Ovary (tissue), 10 donors: ENCODE measurements at places on chromosomes 16 and 17. TPM values are rescaled to one million over a fixed set of nuclear protein-coding genes. Genes with fewer than 3 reads are reported as not detected.

- H3K36me3 ChIP-seq, result no peaks in the 10 kb centered on the region
- H3K4me3 ChIP-seq, result no peak overlapping the region
- peaks cover 7% of the 10 kb centered on the region for H3K4me1 ChIP-seq
- H3K27me3 ChIP-seq, result no peaks in the 10 kb centered on the region
- no peak for DNase-seq
These were observed 15.1 kb upstream of the BAIAP2 start for GRCh38 chr17:81019563-81020442.

- no peak overlapping the region for H3K4me3 ChIP-seq
- no peaks in the 10 kb centered on the region for H3K27me3 ChIP-seq
- H3K36me3 ChIP-seq, result no peaks in the 10 kb centered on the region
- H3K27ac ChIP-seq, result no peak overlapping the region
- DNase-seq, result no peak
- H3K4me1 ChIP-seq, result no peaks in the 10 kb centered on the region
These were observed 230.6 kb upstream of the HSBP1 start for GRCh38 chr16:83577078-83577745.

- no peaks in the 10 kb centered on the region for H3K36me3 ChIP-seq
- DNase-seq, result no peak
- no peaks in the 10 kb centered on the region for H3K4me1 ChIP-seq
- no peaks in the 10 kb centered on the region for H3K27me3 ChIP-seq
These were observed 59.8 kb downstream of the GTF3C1 start for GRCh38 chr16:27489906-27490305.

DNA sequence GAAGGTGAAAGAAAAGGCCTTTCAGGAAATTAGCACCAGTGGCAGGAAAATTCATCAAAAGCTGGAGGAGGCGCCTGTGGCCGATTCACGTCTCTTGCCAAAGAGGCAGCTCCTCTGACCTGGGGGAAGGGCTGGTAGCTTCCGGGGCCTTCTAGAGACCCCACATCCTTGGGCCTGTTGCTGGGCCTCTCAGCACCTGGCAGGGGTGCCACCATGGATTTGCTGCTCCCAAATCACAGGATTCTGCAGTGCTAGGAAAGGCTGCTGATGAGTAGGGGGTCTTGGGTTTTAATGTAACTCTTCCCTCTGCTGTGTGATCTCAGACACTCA is 11.6 kb upstream of the CBFB start:
- peaks cover 6% of the 10 kb centered on the region for H3K4me1 ChIP-seq
- no peaks in the 10 kb centered on the region for H3K27me3 ChIP-seq
- no peak for DNase-seq
- no peak overlapping the region for H3K4me3 ChIP-seq
- H3K27ac ChIP-seq, result no peak overlapping the region

- no peak overlapping the region for H3K27ac ChIP-seq
- H3K36me3 ChIP-seq, result no peaks in the 10 kb centered on the region
- H3K27me3 ChIP-seq, result no peaks in the 10 kb centered on the region
- H3K4me1 ChIP-seq, result no peaks in the 10 kb centered on the region
These were observed 243.9 kb downstream of the CA10 start for GRCh38 chr17:51914577-51914976.

- H3K27me3 ChIP-seq, result no peaks in the 10 kb centered on the region
- no peak overlapping the region for H3K27ac ChIP-seq
- H3K36me3 ChIP-seq, result no peaks in the 10 kb centered on the region
- DNase-seq, result no peak
- H3K4me1 ChIP-seq, result no peaks in the 10 kb centered on the region
These were observed 104.1 kb upstream of the CORO6 start for GRCh38 chr17:29726715-29727252.

DNA sequence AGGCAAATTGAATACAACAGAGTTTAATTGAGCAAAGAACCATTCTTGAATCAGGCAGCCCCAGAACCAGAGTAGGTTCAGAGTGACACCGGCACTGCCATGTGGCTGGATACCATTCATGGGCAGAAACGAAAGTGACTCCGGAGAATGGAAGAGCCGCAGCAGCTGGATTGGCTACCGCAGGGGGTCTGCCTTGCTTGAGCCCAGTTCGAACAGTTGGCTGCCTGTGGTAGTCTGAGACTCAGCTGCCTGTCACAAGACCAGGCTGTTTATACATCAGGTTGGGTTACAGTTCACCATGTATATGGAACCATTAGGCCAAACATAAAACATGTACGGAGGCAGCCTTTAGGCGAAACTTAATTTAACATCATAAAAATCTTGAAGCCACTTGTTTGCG is 205.2 kb upstream of the CHMP6 start:
- H3K27ac ChIP-seq, result no peak overlapping the region
- H3K4me3 ChIP-seq, result no peak overlapping the region
- H3K4me1 ChIP-seq, result peaks cover 15% of the 10 kb centered on the region
- H3K36me3 ChIP-seq, result no peaks in the 10 kb centered on the region
- H3K27me3 ChIP-seq, result no peaks in the 10 kb centered on the region
- no peak for DNase-seq

- H3K27me3 ChIP-seq, result no peaks in the 10 kb centered on the region
- H3K27ac ChIP-seq, result no peak overlapping the region
- H3K4me3 ChIP-seq, result no peak overlapping the region
- DNase-seq, result no peak
- H3K4me1 ChIP-seq, result no peaks in the 10 kb centered on the region
These were observed 32.0 kb upstream of the MRC2 start for GRCh38 chr17:62595484-62595883.

GRCh38 chr17:50636804-50637195 is 2.1 kb downstream of the ABCC3 start:
- DNase-seq, result no peak
- no peak overlapping the region for H3K27ac ChIP-seq
- H3K4me1 ChIP-seq, result peaks cover 21% of the 10 kb centered on the region

DNA sequence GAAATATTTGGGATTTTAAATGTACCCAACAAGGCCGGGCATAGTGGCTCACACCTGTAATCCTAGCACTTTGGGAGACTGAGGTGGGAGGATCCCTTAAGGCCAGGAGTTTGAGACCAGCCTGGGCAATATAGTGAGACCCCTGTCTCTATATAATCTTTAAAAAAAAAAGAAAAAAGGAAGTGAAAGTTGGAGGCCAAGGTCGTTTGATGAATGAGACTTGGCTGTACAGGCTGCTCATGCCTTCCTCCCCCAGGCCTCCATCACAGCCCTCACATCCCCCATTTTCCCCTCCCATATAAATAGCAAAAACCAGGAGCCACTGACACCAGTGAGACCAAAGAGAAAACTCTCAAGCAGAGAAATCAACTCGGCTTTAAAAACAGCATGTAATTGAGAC is 3.3 kb upstream of the CA7 start:
- H3K27ac ChIP-seq, result no peak overlapping the region
- no peak for DNase-seq
- H3K27me3 ChIP-seq, result no peaks in the 10 kb centered on the region
- no peak overlapping the region for H3K4me3 ChIP-seq
- H3K36me3 ChIP-seq, result no peaks in the 10 kb centered on the region

DNA sequence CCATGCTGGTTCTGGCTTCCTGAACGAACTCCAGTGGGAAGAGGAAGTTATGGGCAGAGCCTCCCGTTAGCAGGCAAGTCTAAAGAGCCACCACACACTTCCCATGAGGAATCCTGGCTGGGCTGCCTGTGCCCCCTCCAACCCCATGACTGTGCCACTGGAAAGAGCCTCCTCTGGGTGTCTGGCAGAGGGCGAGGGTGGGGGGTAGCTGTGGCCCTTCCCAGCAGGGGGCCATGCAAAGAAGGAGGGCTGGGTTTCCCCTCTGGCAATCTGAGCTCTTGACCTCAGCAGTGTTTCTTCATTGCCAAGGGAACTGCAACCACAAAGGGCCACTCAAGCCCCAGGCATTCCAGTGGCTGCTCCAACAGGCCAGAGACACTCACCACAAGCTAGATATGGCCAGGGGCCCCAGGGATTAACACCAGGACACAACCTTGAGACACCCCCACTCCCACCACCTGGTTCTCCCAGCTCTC is 1.7 kb upstream of the RRAD start:
- H3K4me3 ChIP-seq, result no peak overlapping the region
- H3K36me3 ChIP-seq, result no peaks in the 10 kb centered on the region
- H3K27me3 ChIP-seq, result no peaks in the 10 kb centered on the region
- peak overlapping the region; percentile 73 for H3K27ac ChIP-seq

DNA sequence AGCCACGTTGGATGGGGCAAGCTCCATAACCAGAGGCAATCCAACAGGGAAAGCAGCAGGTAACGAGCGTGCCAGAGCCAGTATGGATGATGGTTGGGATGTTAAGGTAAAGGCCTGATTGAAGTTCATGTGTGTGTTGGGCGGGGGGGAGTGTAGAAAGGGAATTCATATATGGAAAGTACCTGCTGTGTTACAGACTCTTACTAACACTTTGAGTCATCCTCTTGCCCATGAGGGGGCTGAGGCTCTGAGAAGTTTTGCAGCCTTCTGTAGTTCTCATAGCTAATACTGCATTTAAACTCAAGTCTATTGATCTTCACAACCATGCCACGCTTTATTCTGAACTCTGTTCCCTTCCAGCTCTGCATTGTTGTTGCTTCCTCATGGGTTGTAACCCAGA is 28.5 kb downstream of the SYCE1L start:
- H3K4me3 ChIP-seq, result no peak overlapping the region
- H3K27ac ChIP-seq, result no peak overlapping the region
- H3K36me3 ChIP-seq, result no peaks in the 10 kb centered on the region
- no peaks in the 10 kb centered on the region for H3K27me3 ChIP-seq
- no peak for DNase-seq
- H3K4me1 ChIP-seq, result no peaks in the 10 kb centered on the region

DNA sequence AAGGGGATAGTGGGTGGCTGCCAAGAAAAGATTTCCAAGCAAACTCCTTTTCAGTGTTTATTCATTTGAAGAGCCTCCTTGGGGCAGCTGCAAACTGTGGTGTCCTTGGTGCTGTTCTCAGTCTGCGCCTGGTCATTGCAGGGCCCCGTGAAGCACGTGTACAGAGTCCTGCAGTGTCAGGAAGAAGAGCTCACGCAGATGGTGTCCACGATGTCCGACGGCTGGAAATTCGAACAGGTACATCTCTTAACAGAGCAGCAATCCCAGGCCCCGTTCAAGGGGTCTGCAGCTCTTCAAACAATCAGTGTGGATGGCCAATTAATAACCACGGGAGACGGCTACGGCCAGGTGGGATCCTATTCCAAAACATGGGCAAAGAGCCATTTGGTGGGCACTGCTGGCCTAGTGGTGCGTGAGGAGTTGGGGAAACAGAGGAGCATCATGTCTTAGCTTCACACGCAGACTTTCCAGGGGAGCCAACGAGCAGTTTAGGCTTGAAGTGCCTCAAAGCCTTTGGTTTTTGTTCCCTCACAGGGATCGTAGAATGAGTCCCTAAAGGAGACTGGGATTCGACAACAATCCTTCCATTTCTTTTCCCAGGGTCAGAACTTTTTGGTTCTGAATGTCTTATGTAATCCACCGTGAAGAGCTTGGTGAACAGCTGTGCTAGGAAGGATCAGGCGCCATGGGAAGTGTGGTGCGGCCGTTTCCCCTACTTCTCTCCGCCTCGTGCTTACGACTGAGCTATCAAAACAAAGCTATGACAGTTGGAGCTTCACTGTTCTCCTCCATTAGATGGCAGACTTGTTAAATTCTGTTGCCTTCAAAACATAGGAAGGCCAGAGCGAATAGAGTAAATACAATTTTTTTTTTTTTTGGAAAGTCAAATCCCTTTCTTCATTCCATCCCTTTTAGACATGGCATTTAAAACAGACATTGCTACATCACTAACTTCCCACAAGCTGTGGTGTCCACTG is 12.6 kb downstream of the KCTD2 start:
- peak; percentile 57 for DNase-seq
- no peak overlapping the region for H3K4me3 ChIP-seq
- H3K27me3 ChIP-seq, result no peaks in the 10 kb centered on the region
- peaks cover 2% of the 10 kb centered on the region for H3K4me1 ChIP-seq

- H3K36me3 ChIP-seq, result no peaks in the 10 kb centered on the region
- H3K27ac ChIP-seq, result no peak overlapping the region
- peaks cover 22% of the 10 kb centered on the region for H3K4me1 ChIP-seq
- no peaks in the 10 kb centered on the region for H3K27me3 ChIP-seq
These were observed 15.3 kb upstream of the SEC14L1 start for GRCh38 chr17:77125432-77125901.

- H3K36me3 ChIP-seq, result no peaks in the 10 kb centered on the region
- H3K4me3 ChIP-seq, result peak overlapping the region; percentile 47
- peaks cover 6% of the 10 kb centered on the region for H3K27me3 ChIP-seq
- peaks cover 7% of the 10 kb centered on the region for H3K4me1 ChIP-seq
These were observed 4.2 kb upstream of the NTN3 start for GRCh38 chr16:2466667-2467527.

DNA sequence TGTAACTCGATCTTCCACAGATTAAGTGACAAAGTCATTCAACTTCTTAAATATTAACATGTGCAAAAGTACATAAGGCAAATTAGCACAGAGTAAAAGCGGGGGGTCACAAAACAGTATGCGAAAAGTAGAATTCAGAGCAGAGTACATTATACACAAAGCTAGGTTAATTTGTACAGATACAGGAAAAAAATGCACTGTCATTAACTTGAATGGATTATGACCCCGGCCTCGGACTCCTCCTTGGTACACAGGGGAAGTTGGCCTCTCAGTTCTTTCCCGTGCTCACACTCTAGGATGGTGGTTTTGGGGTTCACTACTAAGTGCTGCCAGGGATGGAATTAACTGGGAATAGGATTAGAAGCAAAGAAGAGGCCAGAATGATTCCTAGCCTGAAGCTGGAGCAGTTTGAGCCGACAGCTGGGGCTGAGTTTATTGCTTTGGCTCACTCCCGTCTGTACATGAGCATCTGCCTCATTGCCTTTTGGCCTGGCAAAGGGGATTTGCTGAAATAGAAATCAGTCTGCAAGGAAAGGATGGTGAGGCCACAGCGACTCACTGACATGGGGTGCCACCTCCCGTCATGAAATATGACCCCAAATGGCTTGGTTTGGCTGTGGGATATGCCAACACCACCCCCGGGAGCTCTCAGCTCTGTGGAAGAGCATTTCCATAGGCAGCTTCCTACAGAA is 23.6 kb downstream of the NTN1 start:
- H3K36me3 ChIP-seq, result no peaks in the 10 kb centered on the region
- no peaks in the 10 kb centered on the region for H3K27me3 ChIP-seq
- H3K27ac ChIP-seq, result no peak overlapping the region
- no peak for DNase-seq
- H3K4me3 ChIP-seq, result no peak overlapping the region

GRCh38 chr17:18156171-18156975 is 27.3 kb upstream of the ALKBH5 start:
- H3K36me3 ChIP-seq, result no peaks in the 10 kb centered on the region
- H3K27me3 ChIP-seq, result no peaks in the 10 kb centered on the region
- no peak overlapping the region for H3K27ac ChIP-seq
- no peak overlapping the region for H3K4me3 ChIP-seq

GRCh38 chr17:61250335-61250890 is 149.2 kb upstream of the TBX2 start:
- no peaks in the 10 kb centered on the region for H3K27me3 ChIP-seq
- no peak for DNase-seq
- no peak overlapping the region for H3K27ac ChIP-seq
- no peak overlapping the region for H3K4me3 ChIP-seq
- H3K4me1 ChIP-seq, result peaks cover 4% of the 10 kb centered on the region
- H3K36me3 ChIP-seq, result no peaks in the 10 kb centered on the region

The NPIPA3 gene
- 0.97 TPM for total RNA-seq

The ELOB gene
- 498 TPM for total RNA-seq

The CLEC3A gene
- not detected for total RNA-seq

The CDH3 gene
- 58.9 TPM for total RNA-seq

The FAM222B gene
- total RNA-seq, result 19.3 TPM

The CEP295NL gene
- total RNA-seq, result 8.0 TPM

The SCIMP gene
- 1.0 TPM for total RNA-seq

The MGAT5B gene
- total RNA-seq, result 0.23 TPM
